ENCODE measurements at places on chromosomes 1 and 21. TPM values are rescaled to one million over a fixed set of nuclear protein-coding genes. Genes with fewer than 3 reads are reported as not detected.

PATJ gene
- 7.3 TPM for total RNA-seq

- H3K36me3 ChIP-seq = no peaks in the 10 kb centered on the region
- no peak for DNase-seq
- H3K4me1 ChIP-seq = no peaks in the 10 kb centered on the region
- no peak overlapping the region for H3K27ac ChIP-seq
Observed at GRCh38 chr1:195591917-195592672, 1016.1 kb downstream of the KCNT2 start.

DNA sequence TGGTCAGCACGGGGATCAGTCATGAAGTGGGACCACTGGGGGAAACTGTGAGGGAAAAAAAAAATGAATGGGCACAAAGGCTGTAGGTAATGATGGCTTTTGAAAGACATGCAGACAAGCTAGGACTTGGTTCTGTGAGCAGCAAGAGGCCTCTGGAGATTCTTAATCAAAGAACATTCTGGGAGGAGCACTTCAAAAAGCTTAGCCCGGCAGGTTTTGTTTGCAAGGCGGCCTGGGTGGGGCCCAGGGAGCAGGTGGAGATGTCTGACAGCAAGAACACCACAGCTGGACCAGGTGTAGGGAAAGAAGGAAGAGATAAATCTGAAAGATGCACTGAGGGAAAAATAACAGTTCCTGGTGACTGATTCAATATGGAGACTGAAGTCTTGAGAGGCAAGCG is 6.0 kb downstream of the TEX35 start:
- peaks cover 4% of the 10 kb centered on the region for H3K27me3 ChIP-seq
- DNase-seq = no peak
- no peaks in the 10 kb centered on the region for H3K36me3 ChIP-seq
- no peaks in the 10 kb centered on the region for H3K4me1 ChIP-seq
- H3K4me3 ChIP-seq = no peak overlapping the region

CTH gene
- 13.7 TPM for total RNA-seq

GRCh38 chr1:156959414-156959813 is 39.0 kb downstream of the LRRC71 start:
- H3K27me3 ChIP-seq = peaks cover 2% of the 10 kb centered on the region
- peaks cover 25% of the 10 kb centered on the region for H3K36me3 ChIP-seq
- H3K4me1 ChIP-seq = peaks cover 59% of the 10 kb centered on the region
- no peak overlapping the region for H3K27ac ChIP-seq
- DNase-seq = no peak

GRCh38 chr1:167579986-167580385 is 26.4 kb upstream of the CREG1 start:
- H3K27me3 ChIP-seq = peaks cover 19% of the 10 kb centered on the region
- no peaks in the 10 kb centered on the region for H3K4me1 ChIP-seq
- H3K27ac ChIP-seq = no peak overlapping the region
- DNase-seq = no peak
- H3K4me3 ChIP-seq = no peak overlapping the region

MAPKAPK2 gene
- 120 TPM for total RNA-seq

- no peak overlapping the region for H3K4me3 ChIP-seq
- no peaks in the 10 kb centered on the region for H3K27me3 ChIP-seq
- no peak overlapping the region for H3K27ac ChIP-seq
Observed at GRCh38 chr1:212124690-212125582, 89.4 kb downstream of the DTL start.

DNA sequence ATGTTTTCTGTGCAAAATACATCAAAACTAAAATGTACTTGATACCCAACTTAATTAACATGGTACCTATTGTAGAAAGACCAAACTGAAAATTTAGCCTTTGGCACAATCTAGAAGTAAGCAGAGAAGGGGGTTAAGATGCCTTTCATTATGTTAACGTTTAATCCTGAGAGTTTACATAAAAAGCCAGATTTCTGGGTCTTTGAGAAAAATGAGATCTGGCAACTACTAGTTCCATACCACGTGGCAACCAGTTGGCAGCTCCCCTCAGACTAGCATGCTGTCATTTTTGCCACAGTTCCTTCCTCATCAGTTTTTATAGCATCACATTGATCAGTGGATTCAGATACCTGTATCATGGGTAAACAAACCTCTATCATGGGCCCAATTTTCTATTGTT is 1.5 kb downstream of the RO60 start:
- H3K27me3 ChIP-seq = no peaks in the 10 kb centered on the region
- no peak for DNase-seq
- peak overlapping the region; percentile 94 for H3K4me3 ChIP-seq
- H3K27ac ChIP-seq = peak overlapping the region; percentile 53
- peaks cover 23% of the 10 kb centered on the region for H3K36me3 ChIP-seq

- no peak overlapping the region for H3K4me3 ChIP-seq
- no peak overlapping the region for H3K27ac ChIP-seq
- H3K27me3 ChIP-seq = no peaks in the 10 kb centered on the region
- H3K4me1 ChIP-seq = peaks cover 6% of the 10 kb centered on the region
Observed at GRCh38 chr1:169914531-169914930, 20.8 kb upstream of the SCYL3 start.

- peaks cover 3% of the 10 kb centered on the region for H3K27me3 ChIP-seq
- H3K27ac ChIP-seq = no peak overlapping the region
- no peak for DNase-seq
- H3K36me3 ChIP-seq = peaks cover 8% of the 10 kb centered on the region
- H3K4me1 ChIP-seq = peaks cover 10% of the 10 kb centered on the region
Observed at GRCh38 chr1:236167578-236167977, 25.2 kb downstream of the GPR137B start.

- H3K36me3 ChIP-seq = peaks cover 3% of the 10 kb centered on the region
- peaks cover 3% of the 10 kb centered on the region for H3K27me3 ChIP-seq
- peaks cover 30% of the 10 kb centered on the region for H3K4me1 ChIP-seq
- no peak overlapping the region for H3K27ac ChIP-seq
- H3K4me3 ChIP-seq = no peak overlapping the region
- DNase-seq = no peak
Observed at GRCh38 chr1:108045460-108045859, 80.5 kb upstream of the VAV3 start.

GRCh38 chr21:16767201-16767600 is 745.6 kb upstream of the CXADR start:
- no peak for DNase-seq
- H3K4me3 ChIP-seq = no peak overlapping the region
- no peaks in the 10 kb centered on the region for H3K27me3 ChIP-seq
- no peaks in the 10 kb centered on the region for H3K36me3 ChIP-seq
- no peaks in the 10 kb centered on the region for H3K4me1 ChIP-seq

DNA sequence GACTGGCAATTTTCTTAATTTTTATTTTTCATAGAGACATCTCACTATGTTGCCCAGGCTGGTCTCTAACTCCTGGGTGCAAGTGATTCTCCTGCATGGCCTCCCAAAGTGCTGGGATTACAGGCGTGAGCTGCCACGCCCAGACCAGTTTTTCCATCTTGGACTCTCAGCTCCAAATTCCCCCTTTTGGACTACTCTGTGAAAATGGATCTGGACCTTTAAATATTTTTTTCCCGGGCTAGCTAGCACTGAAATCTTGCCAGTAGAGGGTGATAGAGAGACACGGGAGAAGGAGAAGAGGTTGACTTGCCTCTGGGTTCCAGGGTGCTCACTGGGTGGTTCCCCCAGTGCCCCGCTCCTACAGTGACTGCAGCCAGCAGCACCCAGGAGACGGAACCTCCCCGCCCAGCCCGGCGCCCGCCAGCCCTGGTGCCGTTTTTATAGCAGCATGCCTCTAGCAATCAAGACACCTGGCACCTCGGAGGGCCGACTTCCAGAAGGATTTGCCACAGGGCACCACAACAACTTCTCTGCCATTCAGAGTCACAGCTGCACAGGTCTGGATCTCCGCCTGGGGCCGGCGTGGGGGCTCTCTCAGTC is 34.7 kb upstream of the SCCPDH start:
- no peaks in the 10 kb centered on the region for H3K4me1 ChIP-seq
- H3K4me3 ChIP-seq = no peak overlapping the region
- peak; percentile 20 for DNase-seq
- H3K36me3 ChIP-seq = no peaks in the 10 kb centered on the region
- H3K27ac ChIP-seq = no peak overlapping the region

DNA sequence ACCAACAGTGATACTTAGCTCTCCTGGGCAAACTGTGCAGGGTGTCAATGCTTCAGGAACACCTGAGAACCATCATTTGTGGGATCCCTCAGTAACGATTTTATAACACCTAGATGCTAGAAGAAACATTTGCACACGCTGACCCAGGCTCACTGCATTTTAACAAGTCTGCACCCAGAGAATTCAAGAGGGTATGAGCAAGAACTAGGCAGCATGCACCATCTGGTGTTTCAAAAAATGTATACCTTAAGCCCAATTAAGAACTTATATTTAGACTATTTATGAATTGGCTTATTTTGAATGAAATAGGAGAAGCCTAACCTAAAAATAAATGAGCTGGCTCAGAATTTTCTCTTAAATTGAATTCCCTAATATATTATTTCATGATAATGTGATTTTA is 400.5 kb downstream of the GPATCH2 start:
- H3K4me1 ChIP-seq = no peaks in the 10 kb centered on the region
- no peaks in the 10 kb centered on the region for H3K27me3 ChIP-seq
- no peaks in the 10 kb centered on the region for H3K36me3 ChIP-seq
- H3K27ac ChIP-seq = no peak overlapping the region
- no peak for DNase-seq

NRAS gene
- 57.5 TPM for total RNA-seq

DNA sequence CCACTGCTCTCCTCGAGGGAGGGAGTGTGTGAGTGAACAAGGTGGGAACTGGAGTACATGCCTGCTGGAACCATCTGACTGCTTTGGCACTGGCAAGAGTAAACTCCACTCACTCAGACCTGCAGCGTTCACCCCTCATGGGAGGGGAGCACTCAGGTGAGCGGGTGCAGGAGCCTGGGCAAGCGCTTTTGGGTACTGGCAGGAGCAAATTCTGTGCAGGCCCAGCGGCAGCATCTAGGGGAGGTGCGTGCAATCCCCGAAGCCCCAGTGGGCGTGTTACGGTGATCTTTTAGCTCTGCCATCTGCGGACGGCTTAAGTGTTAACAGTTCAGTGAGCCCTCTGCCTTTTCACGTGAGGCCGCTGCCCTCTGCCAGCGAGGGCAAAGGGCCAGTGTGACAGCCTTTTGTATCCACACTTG is 127.4 kb downstream of the PATJ start:
- DNase-seq = no peak
- no peak overlapping the region for H3K4me3 ChIP-seq
- H3K36me3 ChIP-seq = peaks cover 2% of the 10 kb centered on the region

RBM11 gene
- 0.66 TPM for total RNA-seq

- H3K4me3 ChIP-seq = no peak overlapping the region
- no peak for DNase-seq
- H3K36me3 ChIP-seq = no peaks in the 10 kb centered on the region
- H3K27me3 ChIP-seq = peaks cover 14% of the 10 kb centered on the region
Observed at GRCh38 chr1:43214501-43215444, 42.6 kb downstream of the CFAP57 start.
